Effector memory CD4-positive, alpha-beta T cell (primary cell): ENCODE measurements at places on chromosomes 3 and 15.

DNA sequence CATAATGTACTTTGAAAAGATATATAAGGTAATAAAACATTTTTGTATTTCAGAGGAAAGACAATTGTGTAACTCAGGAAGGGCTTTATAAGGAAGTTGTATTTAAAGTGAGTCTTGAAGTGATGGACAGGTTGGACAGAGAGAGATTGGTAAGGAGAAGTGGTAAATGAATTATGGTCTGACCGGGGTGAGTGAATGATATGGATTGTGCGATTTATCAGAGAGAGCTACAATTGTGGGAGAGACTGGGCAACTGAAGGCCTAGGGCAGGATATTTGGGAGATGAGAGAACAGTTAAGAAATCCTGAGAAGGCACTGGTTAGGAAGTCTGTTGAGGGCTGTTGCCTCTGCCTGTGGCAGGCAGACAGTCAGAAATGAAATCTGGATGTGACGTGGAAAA is 14.8 kb downstream of the IL1RAP start:
- DNase-seq = no peak

DNA sequence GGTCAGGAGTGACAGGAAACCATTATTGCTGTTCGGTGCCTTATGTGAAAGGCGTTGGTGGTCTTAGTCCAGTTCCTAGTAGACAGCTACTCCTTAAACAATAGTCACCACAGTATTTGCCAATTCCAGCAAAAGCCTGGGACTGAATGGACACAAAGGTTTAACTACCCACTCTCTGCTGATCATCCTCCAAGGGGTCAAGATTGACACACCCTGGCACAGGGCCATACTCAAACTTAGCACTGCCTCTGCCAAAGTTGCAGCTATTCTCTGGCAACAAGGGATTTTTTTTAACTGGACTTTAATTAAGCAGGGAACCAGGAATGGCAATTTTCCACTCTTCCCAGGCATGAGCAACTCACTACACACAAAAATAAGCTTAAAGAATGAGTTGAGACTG is 193.9 kb downstream of the NLGN1 start:
- DNase-seq = no peak

- no peak for DNase-seq
Measured at GRCh38 chr3:72414481-72415016, 433.7 kb downstream of the SHQ1 start.

DNA sequence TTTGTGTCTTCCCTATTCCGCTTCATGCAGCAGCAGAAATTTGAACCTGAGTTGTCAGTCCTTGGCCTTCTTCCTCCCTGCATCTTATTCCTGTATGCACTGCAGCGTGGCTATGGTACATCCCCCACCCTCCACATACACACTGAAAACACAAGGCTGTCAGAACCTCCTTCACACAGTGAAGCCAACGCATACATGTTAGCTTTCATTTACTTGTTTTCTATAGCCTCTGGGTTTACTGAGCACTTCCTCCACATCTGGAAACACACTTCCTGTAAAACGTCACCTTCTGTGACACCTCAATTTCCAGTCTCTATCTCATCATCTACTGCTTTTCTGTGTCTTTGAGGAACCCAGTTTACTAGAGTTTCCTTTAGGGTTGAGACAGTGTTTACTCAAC is 47.0 kb downstream of the SUSD5 start:
- no peak for DNase-seq

- DNase-seq = no peak
Measured at GRCh38 chr3:133209871-133210550, 171.8 kb downstream of the TMEM108 start.

DNA sequence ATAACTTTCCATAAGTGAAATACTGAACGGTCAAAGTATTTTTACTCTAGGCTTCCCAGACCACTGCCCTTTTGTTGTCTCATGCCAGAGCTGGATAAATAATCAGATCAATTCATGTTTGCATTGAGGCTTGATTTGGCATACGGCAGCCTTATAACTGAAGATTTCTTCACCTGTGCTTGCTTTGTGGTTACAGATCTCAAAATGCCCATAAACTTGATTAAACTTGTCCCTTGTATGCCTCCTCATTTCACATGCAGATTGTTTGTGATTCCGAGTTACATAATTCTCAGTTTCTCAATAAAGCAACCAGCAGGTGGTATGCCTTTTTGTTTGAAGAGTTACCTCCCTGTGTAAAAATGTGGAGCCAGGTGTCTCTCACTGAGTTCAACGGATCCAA is 211.4 kb upstream of the LRIG1 start:
- no peak for DNase-seq

DNA sequence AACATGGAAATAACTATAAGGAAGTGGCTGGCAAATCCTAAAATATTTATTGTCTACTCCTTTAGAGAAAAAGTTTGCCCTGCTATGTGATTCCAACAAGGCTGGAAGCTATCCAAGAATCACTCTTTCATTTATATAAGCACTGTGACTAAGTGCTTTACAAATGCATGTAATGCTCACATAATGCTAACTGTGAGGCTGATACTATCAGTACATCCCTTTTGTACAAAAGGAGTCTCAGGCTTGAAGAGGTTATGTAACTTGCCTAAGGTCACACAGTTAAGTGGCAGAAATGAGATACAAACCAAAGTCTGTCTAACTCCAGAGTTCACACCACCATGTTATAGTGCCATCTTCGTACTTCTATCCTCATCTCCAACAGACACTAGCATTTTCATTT is 17.0 kb downstream of the TOPBP1 start:
- DNase-seq = no peak

- no peak for DNase-seq
Measured at GRCh38 chr3:41502023-41502422, 302.7 kb downstream of the CTNNB1 start.

DNA sequence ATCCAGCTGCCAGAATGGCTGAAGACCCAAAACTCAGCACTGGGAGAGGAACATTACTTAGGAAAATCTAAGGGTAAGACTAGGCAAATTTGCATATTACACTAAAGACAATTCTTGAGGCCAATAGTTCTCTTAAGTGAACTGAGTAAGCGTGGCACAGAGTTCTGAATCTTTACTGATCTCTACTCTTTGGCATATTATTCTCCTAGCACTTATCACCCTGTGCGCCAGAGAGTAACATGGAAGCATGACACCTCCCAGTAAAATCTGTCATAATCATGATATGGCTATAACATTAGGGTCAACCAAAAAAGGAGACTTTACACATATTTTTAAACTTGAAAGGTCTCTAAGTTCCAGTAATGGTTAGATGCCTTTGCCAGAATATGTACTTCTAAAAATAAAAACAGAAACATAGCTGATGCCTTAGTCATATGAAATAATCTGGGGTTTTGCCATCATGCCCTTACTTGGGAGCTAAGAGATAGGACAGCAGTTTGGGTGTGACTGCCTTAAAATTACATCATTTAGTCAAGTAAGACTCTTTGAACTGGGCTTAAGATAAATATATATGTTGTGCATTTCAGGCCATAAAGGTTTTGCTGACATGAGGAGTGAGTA is 290.5 kb downstream of the PLCL2 start:
- DNase-seq = no peak
